ENCODE measurements at places on chromosomes 12 and 14. TPM values are rescaled to one million over a fixed set of nuclear protein-coding genes. Genes with fewer than 3 reads are reported as not detected.

SIX4 gene
- not detected for total RNA-seq

BTG1 gene
- total RNA-seq = 194 TPM

DNA sequence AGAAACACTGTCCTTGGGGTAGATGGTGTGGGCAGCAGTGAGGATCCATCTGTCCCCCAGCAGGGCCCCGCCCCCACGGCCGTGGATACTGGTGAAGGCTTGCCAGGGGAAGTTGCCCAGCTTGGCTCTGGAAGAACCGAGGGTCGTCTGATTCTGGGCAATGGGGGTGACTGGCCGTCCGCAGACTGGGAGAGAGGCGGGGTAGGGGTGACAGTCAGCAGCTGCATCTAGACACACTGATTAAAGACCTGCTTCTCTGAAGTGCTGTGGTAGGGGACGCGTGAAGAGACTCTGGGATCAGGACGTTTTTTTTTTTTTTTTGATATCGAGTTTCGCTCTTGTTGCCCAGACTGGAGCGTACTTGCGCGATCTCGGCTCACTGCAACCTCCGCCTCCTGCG, 4.7 kb upstream of the C1R start:
- H3K27me3 ChIP-seq = no peaks in the 10 kb centered on the region
- H3K36me3 ChIP-seq = no peaks in the 10 kb centered on the region
- H3K4me3 ChIP-seq = no peak overlapping the region

GRCh38 chr12:21528953-21529352, 2.9 kb downstream of the SPX start:
- no peak overlapping the region for H3K27ac ChIP-seq
- H3K36me3 ChIP-seq = no peaks in the 10 kb centered on the region
- H3K4me3 ChIP-seq = no peak overlapping the region

- H3K36me3 ChIP-seq = no peaks in the 10 kb centered on the region
- H3K27ac ChIP-seq = no peak overlapping the region
- H3K4me1 ChIP-seq = no peaks in the 10 kb centered on the region
- DNase-seq = no peak
- no peaks in the 10 kb centered on the region for H3K27me3 ChIP-seq
Observed at GRCh38 chr14:37678916-37679315, 83.5 kb downstream of the TTC6 start.

GRCh38 chr14:58639842-58640484, 2.2 kb downstream of the DACT1 start:
- peaks cover 8% of the 10 kb centered on the region for H3K27me3 ChIP-seq
- no peak overlapping the region for H3K4me3 ChIP-seq
- H3K36me3 ChIP-seq = no peaks in the 10 kb centered on the region
- peaks cover 6% of the 10 kb centered on the region for H3K4me1 ChIP-seq

Data from GM12878 (cell line).